ENCODE measurements at places on chromosomes 1 and 21.
A peak's percentile ranks its signal among the peaks of the same experiment; 100 is the strongest.

- no peak for DNase-seq
These were observed 118.9 kb downstream of the GDAP2 start for GRCh38 chr1:117810553-117810952.

- peak; percentile 27 for DNase-seq
These were observed 268.2 kb downstream of the HMCN1 start for GRCh38 chr1:186002406-186002805.

- no peak for DNase-seq
These were observed 110.0 kb downstream of the GLUL start for GRCh38 chr1:182281541-182281940.

DNA sequence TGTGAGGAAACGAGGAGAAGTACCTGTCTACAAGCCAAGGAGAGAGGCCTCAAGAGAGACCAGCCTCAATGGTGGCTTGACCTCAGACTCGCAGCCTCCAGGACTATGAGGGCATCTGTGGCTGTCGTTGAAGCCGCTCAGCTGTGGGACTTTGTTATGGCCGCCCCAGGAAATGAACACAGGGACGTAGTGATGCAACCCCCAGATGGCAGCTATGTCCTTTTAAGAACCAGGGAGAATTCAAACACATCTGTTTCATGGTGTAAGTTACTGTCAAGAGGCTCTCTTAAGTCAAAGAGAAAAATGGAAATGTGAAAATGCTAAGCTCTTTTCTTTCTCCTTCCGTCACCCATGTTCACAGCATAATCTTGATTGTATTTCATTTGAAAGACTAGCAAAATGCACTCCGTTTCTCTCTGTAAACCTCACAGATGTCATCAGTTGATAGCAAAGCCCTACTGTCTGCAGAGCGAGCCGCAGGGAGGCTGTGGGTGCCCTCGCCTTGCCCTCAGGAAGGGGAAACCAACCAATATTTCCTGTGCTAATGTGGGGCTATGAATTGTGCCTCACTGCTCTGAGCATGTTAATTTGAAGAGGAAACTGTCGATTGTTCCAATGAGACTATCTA, 21.3 kb downstream of the UBASH3A start:
- no peak for DNase-seq

Measured in fibroblast of skin of scalp (primary cell).